HT-29 (cell line): ENCODE measurements at places on chromosomes 5 and 9.

- DNase-seq: no peak
Observed at GRCh38 chr9:134073500-134073899, 5.7 kb upstream of the BRD3 start.

DNA sequence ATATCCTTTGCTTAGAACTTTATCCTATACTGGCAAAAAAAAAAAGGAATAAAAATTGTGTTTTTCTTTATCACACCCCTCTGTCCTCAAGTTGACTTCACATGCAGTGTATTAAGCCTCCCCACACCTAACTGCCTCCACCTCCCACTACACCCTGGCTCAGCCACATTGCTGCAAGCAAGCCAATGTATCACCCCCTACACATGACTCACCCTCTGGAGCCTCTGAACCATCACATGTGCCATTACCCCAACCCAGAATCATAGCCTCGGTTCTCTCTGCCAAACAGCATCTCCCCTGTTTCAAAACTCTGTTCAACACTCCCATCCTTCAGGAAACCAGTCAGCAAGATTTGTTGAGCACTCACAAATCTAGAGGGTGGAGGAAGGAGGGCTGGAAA is 209.0 kb downstream of the CWC27 start:
- no peak for DNase-seq

DNA sequence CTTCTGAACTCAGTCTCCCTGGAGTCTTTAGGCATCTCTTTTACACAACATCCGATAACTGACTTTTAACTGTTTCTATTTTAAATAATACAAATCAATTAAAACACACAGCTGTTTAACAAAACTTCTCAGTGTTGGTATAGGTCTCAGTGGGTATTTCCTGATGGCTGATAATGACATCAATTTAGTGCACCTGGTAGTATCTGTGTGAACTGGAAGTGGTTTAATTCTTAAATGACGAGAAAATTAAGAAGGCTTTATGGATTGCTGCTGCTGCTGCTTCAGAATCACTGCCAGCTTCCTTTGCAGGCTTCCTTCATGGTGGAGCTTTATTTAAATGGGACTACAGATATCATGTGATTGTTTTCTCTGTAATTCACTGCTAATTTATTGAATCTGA is 92.3 kb downstream of the RPS23 start:
- no peak for DNase-seq

DNA sequence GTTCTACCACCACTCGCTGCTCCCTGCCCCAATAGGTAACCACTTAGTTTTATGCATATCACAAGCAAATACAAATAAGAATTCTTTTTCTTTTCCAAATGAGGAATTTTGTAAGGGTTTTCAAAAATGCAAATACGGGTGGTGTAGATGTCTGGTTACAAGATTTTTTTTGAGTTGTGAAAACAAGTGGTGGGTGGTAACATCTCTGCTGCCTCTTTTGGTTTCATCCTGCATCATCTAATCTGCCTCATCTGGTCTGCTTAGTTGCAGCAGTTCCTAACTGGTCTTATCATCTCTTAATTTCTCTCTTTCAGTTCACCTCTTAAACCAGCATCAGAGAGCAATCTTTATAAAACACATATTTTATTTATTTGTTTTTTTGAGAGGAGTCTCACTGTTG is 5.3 kb downstream of the NFX1 start:
- no peak for DNase-seq

DNA sequence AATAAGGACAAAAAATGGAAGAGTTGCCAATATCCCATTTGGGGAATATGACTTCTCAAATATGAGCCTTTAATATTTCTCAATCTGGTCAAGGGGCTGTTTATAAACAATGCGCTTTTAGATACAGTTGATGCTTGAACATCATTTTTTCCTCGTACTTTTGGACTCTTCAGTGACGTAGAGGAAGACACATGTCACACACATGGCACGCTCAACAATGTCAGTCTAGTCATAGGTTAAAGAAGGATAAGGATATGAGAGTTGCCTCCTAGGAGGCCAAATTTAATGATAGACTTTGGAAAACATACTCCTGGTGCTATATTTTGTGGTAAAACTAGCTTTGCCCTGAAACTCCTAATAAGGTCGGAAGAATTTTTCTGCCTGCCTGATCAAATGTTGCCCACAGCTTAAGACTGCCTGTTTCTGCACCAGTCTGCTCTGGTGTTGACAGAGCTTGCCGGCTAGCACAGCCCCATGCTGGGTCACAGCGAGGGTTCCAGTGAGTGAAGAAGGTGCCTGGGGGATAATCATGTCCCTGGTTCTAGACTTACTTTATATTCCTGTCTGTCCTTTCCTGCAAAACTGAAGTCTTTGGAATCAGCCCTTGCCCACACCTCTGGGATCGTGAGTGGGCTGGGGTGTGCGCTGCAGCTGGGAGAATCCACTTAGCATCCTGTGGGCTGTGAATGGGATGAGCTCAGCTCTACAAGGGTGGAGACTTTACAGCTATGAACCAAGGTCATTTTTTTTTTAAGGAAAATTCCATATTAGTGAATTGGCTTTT is 230.8 kb upstream of the IRX4 start:
- no peak for DNase-seq

DNA sequence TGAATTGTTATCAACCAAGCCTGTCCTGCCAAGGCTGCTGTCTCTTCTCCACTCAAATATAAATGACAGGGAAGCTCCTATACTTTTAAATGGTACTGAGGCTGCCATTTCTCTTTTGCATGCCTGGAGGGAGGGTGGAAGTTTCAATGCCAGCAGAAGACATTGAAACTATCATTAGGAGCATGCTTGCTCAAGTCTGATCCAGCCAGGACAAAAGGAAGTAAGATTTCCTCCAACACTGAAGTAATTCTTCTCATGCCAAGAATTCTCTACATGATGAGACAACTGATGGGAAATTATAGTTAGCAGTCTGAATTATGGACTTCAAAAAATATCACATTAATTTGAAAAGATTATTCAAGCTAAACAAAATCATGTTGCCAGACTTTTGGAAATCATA is 5.4 kb downstream of the SPINK6 start:
- no peak for DNase-seq

GRCh38 chr5:127832067-127832466 is 128.9 kb downstream of the CCDC192 start:
- DNase-seq: no peak

DNA sequence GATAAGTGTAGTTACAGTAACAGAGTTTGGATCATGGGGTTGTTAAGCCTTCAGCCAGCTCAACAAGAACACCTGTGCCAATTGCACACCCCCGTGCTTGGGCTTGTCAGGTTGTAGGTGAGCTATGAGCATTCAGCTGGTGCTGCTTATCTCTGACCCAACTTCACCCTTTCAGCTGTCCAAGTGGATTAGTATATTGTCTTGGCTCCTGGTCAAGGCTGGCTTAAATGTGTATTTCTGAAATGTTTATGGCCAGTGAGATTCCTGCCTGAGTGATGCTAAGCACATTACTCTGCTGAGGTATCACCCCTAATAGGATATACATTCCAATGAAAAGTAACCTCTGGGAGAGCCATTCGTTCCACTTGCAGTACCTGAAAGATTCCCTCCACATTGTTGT is 44.2 kb upstream of the LMNB1 start:
- no peak for DNase-seq

DNA sequence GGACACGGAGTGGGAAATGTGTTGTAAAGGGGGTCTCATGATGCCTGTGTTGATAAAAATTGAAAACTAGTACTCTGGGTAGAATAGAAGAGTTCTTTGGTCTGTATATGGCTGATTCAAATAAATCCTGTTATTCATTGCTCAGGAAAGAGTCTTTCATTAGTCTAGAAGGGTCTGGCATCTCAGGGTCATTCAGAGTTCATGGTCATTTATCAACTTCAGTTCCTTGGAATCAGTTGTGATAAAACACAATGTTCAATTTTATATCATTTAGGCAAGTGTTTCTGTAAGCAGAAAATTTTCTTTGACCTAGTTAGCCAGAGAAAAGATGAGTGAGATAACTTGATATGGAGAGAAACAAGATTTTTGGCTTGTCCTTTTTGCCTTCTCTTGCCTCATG is 36.3 kb downstream of the SPATA31D1 start:
- no peak for DNase-seq
